Adipocyte (in vitro differentiated cells): ENCODE measurements at places on chromosomes 11 and 22.
A peak's percentile ranks its signal among the peaks of the same experiment; 100 is the strongest.

- DNase-seq = no peak
These were observed 85.0 kb downstream of the RPL27A start for GRCh38 chr11:8767466-8768142.

GRCh38 chr22:43177479-43177878, 9.5 kb downstream of the TTLL12 start:
- DNase-seq = no peak

GRCh38 chr22:33806191-33806590, 114.1 kb downstream of the LARGE1 start:
- DNase-seq = peak; percentile 22

DNA sequence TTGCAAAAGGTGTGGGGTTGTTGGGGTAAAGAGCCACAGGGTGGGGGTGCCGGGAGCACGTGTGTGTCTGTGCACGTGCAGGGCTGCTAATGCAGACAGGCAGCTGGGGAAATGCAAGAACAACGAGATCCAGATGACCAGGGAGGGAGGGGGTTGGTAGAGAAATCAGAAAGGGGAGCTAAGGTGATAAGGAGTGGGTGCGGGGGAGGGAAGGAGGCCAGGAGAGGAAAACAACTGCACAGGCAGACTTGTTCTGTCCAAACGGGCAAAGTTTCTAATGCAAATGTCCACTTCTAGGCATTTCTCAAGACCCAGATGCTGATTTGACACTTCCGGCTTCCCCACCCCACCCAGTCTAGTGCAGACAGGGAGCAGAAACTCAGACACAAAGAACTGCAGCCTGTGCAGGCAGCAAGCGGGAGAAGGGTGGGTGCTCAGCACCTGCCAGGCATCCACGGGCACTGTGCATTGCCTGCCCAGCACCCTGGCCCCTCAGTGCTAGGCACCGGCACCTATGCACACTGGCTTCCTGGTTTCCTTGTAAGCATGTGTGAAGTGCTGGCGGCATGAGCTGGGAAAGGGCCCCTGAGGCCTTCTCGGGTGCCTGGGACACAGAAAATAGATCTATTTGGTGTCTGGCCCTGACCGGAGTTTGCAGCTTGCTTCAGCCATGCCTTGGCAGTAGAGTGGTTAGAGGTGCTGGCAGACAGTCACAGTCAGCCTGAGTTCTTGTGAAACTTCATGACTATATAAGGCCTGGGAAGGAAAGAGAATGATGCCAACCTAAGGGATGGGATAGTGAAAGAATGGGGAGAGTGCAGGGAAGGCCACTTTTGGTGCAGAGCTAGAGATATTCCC, 220.1 kb upstream of the SORL1-AS1 start:
- DNase-seq = peak; percentile 36

GRCh38 chr11:64581057-64581523, 9.9 kb upstream of the SLC22A12 start:
- no peak for DNase-seq

DNA sequence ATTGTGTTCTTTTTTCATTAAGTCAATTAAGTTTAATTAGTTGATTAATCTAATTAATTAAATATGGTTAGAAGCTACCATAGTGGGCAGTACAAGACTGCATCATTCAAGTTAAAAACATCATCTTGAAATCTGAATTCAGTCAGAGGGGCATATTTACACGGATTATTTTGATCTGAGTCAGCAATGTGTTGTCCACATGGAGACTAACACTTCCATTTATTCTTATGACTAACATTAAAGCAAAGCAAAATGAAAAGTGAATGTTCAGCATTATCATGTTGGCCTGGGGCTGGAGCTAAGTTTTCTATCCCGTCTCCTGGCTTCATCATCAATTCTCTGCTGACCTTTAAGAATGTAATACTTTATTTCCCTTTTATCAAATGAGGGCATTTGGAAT, 17.3 kb downstream of the FLI1 start:
- DNase-seq = peak; percentile 57
